ENCODE measurements at places on chromosomes 5 and 9.

- no peak for DNase-seq
These were observed 26.6 kb downstream of the DPYSL3 start for GRCh38 chr5:147483188-147483790.

GRCh38 chr9:135269912-135270830 is 182.7 kb downstream of the OLFM1 start:
- no peak for DNase-seq

DNA sequence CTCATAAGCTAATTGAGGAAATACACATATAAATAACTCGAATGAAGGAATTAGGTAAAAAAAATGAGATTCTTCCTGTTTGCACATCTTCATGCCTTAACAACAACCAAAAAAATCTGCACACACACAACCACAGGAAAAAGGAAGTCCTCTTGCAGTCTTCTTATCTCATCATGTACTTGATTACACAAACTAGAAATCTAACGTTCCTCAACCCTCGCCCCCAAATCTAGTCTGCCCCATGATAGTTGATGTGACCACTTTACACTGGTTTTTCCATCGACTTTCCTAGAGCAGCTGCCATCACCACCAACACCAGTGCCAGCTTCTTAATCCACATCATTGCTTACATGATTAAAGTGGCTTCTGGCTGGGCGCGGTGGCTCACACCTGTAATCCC is 31.2 kb upstream of the RNU6ATAC start:
- DNase-seq: no peak

GRCh38 chr9:35960039-35960655 is 2.2 kb upstream of the OR2S2 start:
- no peak for DNase-seq

DNA sequence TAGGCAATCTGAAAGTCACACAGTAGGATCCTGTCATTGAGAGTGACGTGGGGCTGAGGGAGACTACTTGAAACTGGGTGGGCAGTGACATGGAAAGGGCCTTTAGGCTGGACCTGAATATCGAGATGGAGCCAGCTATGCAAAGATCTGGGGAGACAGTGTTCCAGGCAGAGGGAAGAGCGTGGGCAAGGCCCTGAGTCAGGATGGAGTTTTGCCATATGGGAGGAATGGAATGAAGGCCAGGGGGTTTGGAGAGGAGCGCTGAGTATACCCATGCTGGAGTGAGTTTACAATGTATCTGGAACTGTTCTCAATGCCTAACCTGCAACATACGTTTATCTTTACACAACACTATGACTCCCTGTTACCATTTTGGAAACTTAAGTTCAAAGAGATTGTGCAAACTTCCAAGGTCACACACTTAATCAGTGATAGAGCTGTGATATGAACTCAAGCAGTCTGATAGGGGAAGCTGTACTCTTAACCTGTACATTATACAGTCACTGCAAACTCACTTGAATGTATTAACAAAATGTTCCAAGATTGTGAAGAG is 33.5 kb downstream of the INSYN2B start:
- no peak for DNase-seq

DNA sequence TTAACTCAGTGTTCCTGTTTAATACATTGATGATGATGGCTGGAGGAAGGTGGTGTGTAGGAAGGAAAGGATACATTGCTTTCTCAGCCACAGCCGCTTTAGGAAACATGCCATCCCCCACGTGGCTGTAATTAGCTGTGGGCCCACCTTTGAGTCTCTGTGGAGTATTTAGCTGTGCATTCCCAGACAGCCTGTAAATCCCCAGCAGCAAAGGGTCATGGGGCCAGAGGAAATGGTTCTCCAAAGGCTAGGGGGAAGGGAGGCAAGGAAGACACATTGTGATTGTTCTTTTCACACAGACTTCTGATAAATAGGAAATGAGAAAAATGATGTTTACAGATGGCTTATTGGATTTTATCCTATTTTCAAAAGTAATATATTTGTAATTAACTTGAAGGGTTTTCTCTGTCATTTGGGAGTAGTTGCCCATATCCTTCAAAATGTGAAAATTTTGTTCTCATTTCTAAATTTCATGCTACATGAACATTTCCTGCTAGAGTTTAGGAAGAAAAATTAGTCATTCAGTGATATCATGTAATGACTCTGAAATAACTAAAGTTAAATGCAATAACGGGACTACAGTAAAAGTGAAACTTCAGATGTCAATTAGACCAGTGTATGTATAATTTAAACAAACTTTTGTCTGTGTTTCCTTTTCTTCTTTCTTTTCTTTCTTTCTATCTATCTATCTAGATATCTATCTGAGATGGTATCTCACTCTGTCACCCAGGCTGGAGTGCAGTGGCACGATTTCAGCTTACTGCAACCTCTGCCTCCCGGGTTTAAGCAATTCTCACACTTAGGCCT is 24.3 kb upstream of the F2R start:
- DNase-seq: no peak

- DNase-seq: peak; percentile 37
These were observed 281.3 kb upstream of the IRX4 start for GRCh38 chr5:2163940-2164490.

DNA sequence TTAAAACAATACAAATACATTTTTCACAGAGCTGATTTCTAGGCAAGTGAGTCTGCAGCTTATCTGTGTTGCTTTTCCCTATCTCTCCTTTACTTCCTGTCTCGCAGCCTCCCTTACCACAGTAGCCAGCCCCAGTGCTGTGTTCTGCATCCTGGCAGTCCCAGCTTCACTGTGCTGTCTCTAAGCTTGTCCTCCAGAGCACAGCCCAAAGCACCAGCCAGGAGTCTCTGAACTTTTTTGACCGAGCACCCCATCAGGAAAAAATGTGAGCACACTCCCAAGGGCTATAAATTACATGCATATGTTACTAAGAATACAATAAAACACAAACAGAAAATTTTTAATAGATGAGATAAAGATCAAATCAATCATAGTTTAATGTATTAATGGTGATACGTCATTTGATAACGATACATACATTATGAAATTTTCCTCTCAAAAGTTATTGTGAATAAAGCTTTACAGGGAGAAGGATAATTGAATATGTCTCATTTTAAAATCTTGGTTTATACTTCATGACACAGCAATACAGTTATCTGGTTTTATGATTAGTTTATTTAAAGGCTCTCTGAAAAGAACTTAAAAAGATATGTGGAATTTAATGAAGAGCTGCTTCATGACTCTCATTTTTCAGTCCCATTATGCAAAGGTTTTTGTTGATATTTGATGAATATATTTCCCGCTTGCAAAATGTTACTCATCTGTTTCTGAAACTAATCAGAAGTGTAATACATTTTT is 7.3 kb upstream of the RHOBTB3 start:
- no peak for DNase-seq

DNA sequence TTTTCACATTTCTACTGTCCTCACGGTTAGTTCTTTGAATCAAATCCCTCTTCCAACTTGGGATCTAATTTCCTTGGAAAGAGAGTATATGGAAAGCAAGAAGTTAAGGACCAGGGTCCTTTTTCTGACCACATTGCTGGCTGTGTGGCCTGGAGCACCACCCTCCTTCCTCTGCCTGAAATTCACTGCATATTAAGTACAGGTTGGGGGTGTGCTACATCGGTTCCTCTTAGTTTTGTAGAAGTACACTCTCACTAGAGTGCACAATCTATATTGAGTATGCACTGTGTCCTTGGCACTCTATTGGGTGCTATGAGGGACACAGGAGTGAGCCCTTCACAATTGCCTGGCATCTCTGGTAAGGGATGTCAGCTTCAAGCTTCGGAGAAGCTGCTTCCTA is 53.8 kb upstream of the KLF9 start:
- no peak for DNase-seq

GRCh38 chr5:56406838-56407237 is 173.7 kb upstream of the ANKRD55 start:
- no peak for DNase-seq

GRCh38 chr9:135198586-135199285 is 111.3 kb downstream of the OLFM1 start:
- no peak for DNase-seq

- DNase-seq: no peak
These were observed 411.4 kb downstream of the PIK3R1 start for GRCh38 chr5:68627001-68627400.

DNA sequence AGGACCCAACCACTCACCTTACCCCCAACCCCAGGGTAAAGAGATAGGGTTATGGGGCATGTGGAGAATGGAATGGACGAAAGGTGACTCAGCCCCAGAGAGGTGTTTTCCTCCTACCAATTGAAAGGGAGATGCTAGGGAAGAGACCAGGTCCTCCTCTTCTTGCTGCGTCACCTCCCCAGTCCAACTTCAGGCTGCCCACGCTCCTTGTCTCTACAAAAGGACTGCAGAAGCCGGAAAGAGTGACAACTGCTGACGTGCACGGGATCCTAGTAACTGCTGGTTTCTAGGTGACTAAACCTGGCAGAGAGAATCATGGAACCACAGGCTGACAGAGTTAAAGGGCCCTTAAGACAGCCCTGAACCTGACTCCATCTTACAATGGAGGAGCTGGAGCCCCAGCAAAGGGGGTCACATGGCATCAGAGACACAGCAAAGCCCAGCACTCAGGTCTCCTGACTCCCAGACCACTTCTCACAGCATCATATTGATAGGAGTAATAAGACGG is 2.2 kb downstream of the GPX3 start:
- peak; percentile 82 for DNase-seq

DNA sequence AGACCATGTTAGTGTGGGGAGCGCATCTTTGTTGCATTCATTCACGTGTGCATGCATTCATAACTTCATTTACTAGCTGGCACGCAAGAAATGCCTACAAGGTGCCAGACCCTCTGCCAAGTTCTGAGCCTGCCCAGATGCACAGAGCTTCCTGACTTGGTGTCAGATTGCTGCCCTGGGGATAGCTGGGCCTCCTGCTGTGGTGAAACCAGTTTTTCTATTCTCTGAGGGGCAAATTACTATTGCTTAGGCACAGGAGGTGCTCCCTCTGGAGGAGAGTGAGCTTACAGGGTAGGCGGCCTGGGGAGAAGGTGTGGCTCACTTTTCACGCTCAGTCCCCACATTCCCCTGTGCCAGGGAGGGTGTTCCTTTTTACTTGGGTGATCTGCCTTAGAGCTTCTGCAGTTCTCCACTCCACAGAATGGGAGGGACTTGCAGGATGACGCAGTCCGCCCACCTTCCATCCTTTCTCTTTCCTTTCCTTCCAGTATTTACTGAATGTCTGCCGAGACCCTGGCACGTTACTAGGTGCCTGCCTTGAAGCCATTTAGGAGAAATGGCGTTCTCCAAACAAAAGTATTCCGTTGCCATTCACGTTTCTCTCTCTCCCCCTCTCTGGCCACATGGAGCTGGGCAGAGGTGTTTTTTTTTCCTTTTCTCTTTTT is 27.9 kb upstream of the CTNNA1 start:
- DNase-seq: peak; percentile 66

- peak; percentile 77 for DNase-seq
These were observed 165.0 kb upstream of the ZNF462 start for GRCh38 chr9:106697750-106698502.

Data from aorta (tissue), 5 donors.